Adipocyte (in vitro differentiated cells): ENCODE measurements at places on chromosomes 16 and 17.

DNA sequence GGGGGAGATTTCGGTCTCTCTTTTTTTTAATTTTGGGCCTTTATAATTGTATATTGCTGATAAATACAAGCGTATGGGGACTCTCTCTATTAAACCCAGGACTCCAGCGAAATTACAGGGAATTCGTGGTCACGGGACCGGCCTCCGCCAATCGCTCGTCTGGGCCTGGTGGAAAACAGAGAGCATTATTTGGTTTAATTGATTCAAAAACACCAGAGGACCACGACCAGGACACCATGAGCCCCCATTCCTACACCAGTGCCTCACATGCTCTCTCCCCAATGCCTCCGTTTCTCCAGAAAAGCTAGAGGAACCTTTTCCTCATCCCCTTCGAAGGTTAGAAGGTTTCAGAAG lies at the start of gene HOXB2:
TSS of gene HOXB2 (minus strand) at position 88 of the 354 bp plus-strand sequence. CDS start 198 bp downstream, outside the sequence.
- DNase-seq: no peak

DNA sequence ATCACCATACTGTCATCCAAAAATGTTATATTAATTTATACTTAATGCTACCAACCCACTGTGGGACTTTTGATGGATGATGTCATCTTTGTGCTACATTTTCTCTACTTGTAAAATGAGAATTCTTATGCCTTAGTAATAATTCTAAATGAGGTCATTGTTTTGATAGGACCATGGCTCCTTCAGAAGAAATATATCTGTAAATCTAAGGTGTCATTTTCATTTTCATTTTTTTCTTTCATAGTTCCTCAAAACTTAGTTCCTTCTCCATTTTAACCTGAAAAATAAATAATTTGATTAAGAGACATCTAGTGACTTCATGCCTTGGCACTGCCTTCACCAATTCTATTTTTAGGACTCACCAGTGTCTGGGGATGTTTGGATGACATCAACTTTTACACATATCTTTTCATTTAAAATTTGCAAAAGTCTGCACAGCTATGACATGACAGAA lies 48.7 kb downstream of the GPRC5B start:
- peak; percentile 20 for DNase-seq

DNA sequence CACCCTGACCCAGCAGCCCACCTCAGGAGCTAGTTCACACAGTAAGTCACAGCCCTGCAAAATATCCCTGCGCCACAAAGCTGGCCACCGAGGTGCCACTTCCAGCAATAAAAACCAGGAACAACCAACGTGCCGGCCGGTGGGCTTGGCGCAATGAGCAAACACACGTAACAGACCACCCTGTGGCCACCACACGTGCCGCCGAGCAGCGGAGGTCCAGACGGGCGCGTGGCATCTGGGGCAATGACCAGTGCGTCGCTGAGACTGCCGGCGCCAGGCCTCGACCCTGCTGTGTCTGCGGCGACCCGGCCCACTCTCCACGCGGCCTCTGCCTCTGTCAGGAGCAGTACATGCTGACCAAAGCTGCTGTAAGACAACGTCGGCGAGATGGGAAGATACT lies 31.5 kb downstream of the LMF1 start:
- no peak for DNase-seq

DNA sequence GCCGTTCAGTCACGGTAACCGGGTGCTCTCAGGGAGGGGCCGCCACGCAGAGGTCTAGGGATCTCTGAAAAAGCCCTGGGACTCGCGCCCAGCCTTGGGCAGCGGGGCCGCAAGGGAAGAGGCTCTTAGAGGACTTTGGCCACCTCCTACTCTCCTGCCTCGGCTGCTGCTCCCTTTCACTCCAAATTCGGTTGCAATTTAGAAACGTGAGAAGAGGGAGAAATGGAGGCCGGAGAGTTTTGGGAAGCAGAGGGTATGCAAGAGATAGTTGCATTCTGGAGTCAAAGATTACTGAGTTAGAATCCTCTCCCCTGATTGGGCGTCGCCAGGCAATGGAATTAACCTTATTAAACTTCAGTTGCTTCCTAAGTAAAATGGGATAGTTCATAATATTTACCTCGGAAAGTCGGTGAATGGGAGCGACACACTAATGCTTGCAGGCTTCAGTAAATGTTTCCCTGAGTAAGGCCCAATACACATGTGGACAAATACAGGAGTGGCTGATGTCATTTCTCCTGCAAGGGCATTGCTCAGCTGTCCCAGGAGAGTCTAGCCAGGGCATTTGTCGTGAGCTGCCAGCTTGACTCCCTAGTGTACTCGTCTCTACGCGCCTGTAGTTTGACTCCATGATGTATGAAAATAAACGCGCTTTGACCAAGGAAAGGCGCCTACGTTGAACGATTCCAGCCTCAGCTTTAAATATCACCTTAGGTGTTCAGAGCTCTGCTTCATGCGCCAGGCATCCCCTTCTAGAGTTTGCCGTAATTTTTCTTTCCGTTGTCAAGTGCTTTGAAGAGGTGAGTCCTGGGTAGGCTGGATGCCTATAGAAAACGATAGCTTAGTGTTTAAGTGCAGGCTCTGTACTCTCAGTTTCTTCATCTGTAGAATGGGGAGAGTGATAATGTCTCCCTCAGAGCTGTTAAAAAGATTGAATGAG lies 667 bp downstream of the OGFOD1 start:
- peak; percentile 81 for DNase-seq

DNA sequence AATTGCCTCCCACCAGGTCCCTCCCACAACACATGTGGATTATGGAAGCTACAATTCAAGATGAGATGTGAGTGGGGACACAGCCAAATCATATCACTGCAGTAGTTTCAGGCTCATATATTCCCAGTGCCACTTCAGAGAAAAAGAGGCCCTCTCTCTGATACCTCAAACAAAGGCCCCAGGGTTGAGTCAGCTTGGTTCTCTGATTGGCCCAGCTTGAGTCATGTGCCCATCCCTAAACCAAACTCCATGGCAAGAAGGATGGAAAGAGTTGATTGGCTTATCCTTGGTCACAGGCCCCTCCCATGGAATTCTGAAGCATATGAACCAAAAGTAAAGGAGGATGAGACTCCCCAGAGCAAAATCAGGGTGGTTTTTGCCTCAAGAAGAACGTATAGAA lies 75.9 kb upstream of the IRX6 start:
- no peak for DNase-seq

DNA sequence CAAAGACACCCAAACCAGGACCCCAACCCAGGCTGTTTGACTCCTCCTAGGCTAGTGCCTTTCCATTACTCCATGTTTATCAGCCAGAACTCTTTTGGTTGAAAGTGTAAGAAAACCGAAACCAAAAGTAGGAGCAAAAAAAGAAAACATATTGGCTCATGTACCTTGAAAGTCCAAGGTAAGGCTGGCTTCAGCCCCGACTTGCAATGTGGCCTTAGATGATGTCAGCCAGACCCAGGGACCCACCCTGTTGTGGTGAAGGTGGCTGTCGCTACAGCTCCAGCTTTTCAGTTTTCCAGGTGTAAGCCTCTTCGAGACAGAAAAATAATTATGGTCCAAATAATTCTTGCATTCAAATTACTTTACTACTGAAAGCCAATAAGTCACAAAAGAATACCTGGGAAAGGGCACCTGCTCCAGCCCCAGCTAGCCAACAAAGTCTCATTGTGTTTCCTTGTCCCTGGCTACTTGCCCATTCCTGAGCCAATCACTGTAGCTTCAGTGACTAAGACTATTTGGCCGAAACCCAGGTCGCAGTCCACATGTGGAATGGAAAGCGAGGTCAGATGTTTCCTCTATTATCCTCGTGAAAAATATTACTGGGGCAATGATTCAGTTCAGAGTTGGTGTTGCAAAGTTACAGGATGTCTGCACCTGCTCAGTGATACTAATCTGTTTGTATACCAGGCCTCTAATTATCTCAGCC lies 20.7 kb downstream of the DNAH9 start:
- no peak for DNase-seq

GRCh38 chr17:17823433-17824118 lies 13.2 kb downstream of the SREBF1 start:
- DNase-seq: peak; percentile 93
